GM10248 (cell line): ENCODE measurements at places on chromosomes 6 and 20.

DNA sequence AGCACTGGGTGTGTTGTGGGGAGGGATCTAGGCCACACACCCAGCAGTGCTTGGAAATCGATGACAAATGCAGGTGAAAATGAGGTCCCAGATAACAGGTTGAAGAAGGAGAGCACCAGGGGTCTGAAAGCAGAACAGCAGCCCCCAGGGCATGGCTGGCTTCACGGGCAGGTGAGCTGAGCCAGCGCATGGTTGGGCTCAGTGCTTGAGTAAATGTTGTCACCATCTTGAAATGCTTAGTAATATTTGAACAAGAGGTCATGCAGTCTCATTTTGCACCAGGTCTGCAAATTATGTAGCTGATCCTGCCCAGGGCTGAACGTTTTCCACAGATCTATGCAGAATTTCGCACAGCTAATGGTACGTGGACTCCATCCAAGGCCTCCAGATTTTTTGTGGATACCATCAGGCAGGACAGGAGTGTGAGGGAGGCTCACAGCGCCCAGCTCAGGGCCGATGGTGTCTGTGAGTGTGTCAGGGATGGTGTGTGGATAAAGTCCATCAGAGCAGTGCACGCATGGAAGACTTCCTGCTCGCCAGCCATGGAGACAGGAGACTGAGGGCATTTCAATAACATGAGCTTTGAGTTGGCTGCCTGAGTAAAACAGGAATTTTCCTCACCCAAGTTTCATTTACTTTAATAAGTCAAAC lies 53.1 kb upstream of the SNX9 start:
- no peak for DNase-seq

DNA sequence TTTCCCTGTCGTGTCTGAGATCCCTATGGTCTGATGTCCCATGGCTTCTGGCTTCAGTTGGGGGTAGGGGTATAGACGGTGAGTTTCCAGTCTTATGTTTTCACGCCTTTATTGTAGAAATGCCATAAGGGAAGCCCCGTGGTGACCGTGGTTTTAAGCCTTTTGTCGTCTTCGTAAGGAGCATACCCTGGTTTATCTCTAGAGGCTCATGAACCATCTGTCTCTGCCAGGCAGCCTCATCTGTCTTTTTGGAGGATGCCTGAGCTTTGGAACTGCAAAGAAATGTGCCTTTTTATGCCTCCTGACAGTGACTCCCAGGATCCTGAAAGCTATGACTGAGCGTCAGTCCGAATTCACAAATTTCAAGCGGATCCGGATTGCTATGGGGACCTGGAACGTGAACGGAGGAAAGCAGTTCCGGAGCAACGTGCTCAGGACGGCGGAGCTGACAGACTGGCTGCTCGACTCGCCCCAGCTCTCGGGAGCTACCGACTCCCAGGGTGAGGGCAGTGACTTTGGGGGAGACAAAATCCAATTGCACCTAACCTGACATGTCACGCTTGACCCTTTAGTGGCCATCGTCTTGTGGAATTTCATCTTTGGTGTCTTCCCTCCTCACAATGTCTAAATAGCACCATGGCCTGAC lies 84.6 kb downstream of the SYNJ2 start:
- no peak for DNase-seq

DNA sequence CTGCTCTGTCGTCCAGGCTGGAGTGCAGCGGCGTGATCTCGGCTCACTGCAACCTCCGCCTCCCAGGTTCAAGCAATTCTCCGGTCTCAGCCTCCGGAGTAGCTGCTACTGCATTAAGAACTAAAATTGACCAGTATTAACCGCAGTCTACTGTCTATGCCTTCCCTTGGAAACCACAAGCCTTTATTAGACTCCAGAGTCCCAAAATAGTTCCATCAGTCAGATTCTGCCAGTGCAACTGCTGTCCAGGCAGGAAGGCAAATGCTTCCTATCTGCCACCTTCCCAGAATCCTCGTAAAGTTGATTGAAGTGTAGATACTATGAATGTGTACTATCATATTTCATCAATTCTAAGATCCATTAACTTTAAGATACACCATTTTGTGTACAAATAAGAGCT lies 16.7 kb downstream of the KAT14 start:
- DNase-seq, result no peak

- no peak for DNase-seq
These were observed 11.3 kb downstream of the PREX1 start for GRCh38 chr20:48816282-48817205.

DNA sequence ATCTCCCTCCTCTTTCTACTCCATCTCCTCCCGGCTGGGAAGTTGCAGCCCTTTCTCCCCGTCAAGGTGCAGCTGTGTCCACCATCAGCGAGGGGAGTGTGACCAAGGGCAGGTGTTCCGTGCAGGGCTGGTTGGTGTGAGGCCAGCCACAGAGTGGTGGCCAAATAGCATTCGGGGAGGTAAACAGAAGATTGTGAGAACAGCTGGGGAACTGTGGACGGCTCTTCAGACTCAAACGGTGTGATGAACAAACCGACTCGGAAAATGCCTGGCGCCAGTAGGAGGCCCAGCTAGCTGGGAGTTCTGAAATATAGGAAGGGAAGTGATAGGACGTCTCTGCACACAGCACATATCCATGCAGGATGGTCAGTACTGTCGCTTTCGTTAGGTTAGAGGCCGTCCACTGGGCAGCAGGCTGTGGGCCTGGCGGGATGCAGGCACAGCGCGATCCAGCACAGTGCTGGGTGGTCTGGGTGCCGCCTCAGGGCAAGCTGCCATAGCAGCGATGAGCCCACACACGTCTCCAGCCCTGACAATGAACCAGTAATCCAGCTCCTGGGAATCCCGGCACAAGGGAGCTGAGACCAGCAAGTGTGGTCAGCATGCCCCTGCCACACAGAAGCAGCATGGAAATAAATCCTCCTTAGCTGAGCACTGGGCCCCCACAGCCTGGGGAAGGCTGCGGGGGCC lies 258.1 kb downstream of the TAF4 start:
- DNase-seq, result no peak

- no peak for DNase-seq
These were observed 50.6 kb downstream of the SRC start for GRCh38 chr20:37396416-37397075.
